Activated CD8-positive, alpha-beta memory T cell treated with anti-CD3 and anti-CD28 coated beads for 1 hour (primary cell): ENCODE measurements at places on chromosomes 2 and 18.

DNA sequence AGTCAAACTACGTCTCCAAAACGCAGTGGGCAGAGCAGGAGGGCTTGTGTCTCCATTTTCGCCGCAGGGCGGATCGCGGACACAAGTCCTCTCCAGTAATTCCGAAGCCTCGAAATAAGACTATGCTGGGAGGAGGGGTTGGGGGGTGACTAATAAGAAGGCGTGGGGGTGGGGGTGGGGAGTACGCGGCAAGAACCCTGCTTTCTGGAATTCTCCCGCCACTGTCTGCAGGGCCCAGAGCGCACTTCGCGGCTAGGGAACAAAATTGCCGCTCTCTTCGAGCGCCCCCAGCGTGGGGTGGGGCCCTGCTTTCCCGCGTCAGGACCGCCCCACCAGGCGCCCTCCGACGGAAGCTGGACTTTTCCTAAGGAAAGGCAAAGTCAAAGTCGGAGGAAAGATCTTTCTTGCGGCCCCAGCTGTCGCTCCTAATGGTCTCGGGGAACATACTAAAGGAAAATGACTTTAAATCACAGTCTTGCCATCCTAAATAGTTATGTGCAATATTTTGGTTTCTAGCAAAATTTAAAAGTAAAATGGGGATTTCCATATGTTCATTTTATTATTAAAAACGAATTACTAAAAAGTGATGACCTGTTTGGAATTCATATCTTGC lies 11.9 kb downstream of the NR4A2 start:
- DNase-seq = no peak

GRCh38 chr2:41879235-41879916 lies 168.4 kb upstream of the PKDCC start:
- DNase-seq = no peak

- no peak for DNase-seq
Observed at GRCh38 chr2:176212276-176212675, 23.8 kb downstream of the HOXD1 start.

DNA sequence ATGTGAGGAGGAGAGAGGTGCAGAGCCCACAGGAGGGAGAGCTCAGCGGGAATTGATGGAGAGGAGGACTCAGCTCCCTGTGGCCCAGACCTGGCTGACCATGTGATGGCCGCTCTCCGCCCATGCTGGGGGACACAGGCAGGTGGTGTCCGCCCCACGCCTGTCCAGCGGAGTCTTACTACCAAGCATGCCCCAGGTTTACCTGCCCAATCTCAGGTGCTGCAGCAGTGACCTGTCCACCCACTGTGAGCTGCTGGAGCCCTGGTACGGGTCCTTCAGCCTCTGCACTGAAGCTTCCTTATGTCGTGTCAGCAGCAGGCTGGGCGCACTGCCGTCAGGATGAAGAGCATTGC lies 170.8 kb downstream of the RTP5 start:
- no peak for DNase-seq

- DNase-seq = no peak
Observed at GRCh38 chr2:176020400-176020799, 18.3 kb upstream of the LNPK start.

GRCh38 chr2:27225526-27225925 lies 8.4 kb downstream of the CAD start:
- no peak for DNase-seq

GRCh38 chr18:42635378-42636048 lies 480.0 kb downstream of the RIT2 start:
- DNase-seq = no peak

DNA sequence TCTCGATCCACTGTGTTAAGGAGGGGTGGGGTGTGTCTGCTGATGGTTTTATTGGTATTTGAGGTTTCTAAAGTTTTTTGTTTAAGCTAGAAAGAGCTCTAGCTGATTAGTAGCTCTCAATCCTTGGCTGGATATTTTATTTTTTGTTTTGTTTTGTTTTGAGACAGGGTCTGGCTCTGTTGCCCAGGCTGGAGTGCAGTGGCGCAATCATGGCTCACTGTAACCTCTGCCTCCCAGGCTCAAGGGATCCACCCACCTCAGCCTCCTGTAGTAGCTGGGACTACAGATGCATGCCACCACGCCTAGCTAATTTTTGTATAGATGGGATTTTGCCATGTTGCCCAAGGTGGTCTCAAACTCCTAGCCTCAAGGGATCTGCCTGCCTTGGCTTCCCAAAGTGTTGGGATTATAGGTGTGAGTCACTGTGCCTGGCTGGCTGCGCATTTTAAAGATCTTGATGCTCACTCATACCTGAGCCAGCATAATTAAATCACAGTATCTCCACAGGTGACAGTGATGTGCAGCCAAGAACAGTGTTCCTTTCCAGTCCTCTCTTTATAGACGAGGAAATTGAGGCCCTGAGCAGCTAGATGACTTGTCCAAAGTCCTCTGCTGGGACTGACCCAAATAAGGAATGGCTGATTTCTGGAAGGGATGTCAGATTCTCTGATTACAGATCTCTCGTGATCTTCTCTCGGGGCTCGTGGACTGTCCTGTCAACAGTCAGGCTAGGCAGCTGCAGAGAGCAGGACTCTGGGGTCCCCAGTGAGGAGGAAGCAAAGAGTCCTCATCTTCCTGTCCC lies 44.5 kb downstream of the SPTBN1 start:
- no peak for DNase-seq

DNA sequence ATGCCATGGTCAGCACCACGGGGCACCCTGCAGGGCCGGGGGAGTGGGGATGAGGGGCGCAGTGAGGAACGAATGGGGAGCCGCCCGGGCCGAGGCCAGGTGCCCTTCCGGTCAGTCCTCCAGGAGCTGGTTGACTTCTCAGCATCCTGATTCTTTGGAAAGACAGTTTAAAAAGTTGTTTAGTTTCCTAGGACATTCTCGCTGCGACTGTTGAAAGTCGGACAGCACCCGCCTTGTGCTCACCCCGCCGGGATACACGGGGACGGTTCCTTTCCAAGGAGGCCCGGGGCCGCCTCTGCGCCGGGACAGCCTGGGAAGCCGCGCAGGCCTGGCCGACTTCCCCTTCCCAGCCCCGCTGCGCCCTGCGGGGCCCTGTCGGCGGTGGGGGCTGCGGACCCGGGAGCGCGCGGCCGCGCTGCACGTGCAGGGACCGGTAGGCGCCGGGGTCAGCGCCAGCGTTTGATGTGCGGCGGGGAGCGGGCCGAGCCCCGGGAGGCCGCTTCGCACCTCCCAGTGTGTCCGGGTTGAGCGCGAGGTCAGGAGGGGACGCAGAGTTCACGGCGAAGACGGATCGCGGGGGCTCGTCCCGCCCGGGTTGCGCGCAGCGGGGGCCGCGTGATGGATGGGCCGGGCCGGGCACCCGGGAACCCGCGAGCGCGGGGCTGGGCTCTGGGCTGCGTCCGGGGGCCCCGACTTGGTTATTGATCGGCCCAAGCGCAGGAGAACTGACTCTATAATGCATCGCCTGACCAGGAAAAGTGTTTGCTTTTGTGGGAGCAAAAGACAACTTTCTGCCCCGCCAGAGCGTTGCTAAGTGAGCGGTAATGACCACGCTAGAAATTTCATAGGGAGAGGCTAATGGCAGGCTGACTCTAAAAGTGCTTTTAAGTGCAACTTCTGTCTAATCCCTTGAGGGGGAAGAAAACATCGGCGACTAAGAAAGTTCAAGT lies 28.0 kb upstream of the SMIM21 start:
- DNase-seq = no peak

DNA sequence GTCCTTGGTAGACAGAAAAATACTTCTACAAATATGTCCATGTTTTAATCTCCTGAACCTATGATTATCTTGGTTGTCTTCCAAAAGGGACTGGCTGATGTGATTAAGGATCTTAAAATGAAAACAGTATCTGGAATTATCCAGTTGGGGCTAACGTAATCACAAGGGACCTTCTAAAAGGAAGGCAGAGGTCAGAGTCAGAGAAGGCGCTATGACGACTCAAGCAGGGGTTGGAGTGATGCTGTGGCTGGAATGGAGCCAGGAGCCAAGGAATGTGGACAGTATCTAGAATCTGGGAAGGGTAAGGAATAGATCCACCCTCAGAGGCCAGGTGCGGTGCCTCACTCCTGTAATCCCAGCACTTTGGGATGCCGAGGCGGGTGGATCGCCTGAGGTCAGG lies 4.2 kb upstream of the USP14 start:
- DNase-seq = no peak

- no peak for DNase-seq
Observed at GRCh38 chr2:107062173-107062572, 176.2 kb upstream of the ST6GAL2 start.

DNA sequence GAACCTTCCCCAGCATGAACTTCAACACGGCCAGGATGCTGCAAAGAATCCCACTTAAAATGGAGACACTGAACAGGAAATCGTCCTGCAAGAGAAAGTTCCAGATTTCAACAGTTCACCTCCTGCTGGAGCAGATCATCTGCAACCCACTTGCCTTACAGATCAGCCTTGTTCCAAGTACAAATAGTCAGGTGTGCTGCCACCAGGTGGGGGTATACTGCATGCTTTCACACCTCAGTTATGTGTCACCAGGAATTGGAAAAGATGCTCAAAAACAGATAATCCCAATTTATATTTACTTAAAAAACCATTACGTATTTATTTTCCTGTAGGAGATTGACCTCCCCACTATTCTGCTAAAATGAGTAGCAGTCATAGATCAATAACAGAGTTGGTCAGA lies 212.3 kb downstream of the MGAT5 start:
- no peak for DNase-seq

DNA sequence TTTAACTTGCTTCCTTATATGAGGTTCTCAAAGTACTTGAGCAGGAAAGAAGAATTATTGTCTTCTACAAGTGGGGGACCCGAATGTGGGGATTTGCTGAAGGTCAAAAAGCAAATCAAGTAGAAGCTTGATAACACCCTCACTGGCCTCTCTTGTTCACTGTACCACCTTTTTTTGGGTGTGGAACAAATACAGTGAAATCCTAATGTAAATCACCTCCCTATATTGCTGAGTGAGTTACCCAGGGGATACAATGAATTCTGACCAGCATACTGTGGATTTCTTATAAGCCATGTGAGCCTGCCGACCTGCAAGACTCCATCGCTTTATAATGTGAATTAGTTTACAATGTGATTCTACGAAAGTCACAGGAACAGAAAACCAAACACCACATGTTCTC lies 66.5 kb downstream of the DOCK10 start:
- no peak for DNase-seq

DNA sequence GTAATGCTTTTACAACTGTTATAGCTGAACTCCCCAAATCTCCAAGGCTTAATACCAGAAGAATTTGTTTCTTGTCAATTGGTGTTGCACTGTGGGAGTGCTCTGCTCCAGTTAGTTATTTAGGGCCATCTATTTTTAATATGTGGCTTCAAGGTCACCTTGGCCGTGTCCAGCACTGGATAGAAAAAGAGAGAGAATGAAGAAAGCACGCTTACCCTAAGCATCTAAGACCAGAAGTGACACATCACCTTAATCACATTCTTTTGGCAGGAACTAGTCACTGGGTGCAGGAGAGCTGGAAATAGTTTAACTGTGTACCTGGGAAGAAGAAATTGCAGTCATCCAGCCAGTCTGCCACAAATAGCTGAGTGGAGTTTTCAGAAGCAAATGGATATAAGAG lies 78.8 kb downstream of the VWC2L start:
- no peak for DNase-seq

- DNase-seq = no peak
Observed at GRCh38 chr2:151711025-151711424, 23.3 kb downstream of the NEB start.

- DNase-seq = no peak
Observed at GRCh38 chr2:156430980-156431358, 5.2 kb upstream of the GPD2 start.

DNA sequence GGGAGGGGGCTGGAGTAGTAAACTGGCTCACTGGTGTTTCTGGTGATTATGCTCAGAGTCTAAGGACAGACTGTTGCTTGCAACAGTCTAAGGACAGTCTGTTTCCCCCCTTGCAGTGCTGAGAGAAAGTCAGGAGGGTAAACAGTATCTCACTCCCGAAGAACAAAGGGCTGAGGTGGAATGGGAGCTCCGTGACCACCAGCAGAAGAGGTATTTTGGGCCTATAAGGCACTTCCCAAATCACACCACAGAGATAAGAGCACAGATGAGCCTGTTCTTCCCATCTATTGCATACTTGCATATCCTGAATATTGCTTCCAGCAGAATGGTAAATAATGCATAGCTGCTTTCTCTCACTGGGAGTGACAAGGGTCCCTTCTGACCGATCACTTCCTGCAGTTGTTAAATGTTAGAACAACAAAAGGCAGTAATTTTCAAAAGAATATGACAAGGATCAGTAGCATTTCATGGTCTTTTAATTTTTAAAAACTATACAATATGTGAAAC lies 160.4 kb upstream of the LYPD1 start:
- DNase-seq = no peak

- DNase-seq = no peak
Observed at GRCh38 chr2:73036766-73037165, 34.7 kb downstream of the SFXN5 start.

DNA sequence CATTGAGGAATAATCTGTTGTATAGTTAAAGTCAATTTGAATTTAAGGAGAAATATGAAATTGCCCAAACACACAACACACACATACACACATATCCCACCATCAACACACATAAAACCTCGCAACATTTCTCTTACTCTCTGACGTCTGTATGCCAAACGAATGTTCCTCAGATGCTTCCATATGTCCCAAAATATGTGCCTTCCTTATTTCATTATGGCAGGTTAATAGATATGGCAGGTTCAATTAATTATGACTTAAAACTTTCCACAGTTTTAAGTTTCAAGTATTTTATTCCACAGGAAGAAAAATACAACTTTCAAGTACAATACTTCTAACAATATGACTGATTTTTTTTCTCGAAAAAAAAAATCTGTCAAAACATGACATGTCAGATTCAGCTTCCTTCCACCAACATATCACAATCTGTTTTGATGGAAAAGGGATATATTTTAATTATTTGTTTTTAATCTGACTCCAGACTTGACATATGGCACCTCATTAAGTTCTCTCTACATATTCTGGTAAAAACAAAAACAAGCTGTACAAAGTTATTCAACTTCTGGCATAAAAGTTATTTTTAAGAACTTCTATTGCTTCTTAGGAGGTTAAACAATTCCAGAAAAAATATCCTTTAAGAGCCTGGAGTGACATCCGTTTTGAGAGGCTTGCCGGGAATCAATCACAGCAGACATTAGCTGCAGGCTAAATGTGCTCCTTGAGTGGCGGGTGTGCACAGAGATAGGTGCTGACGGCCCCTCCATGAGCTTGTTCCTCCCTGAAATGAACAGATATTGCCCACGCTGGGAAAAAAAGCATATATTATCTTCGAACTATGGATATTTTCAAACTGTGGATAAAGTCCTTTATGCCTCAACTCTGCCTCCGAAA lies 812.7 kb downstream of the DCDC2C start:
- no peak for DNase-seq

- DNase-seq = no peak
Observed at GRCh38 chr18:46411867-46412690, 244.9 kb downstream of the LOXHD1 start.
